CD4-positive, CD25-positive, alpha-beta regulatory T cell (primary cell): ENCODE measurements at places on chromosomes 11 and 22.
A peak's percentile ranks its signal among the peaks of the same experiment; 100 is the strongest.

DNA sequence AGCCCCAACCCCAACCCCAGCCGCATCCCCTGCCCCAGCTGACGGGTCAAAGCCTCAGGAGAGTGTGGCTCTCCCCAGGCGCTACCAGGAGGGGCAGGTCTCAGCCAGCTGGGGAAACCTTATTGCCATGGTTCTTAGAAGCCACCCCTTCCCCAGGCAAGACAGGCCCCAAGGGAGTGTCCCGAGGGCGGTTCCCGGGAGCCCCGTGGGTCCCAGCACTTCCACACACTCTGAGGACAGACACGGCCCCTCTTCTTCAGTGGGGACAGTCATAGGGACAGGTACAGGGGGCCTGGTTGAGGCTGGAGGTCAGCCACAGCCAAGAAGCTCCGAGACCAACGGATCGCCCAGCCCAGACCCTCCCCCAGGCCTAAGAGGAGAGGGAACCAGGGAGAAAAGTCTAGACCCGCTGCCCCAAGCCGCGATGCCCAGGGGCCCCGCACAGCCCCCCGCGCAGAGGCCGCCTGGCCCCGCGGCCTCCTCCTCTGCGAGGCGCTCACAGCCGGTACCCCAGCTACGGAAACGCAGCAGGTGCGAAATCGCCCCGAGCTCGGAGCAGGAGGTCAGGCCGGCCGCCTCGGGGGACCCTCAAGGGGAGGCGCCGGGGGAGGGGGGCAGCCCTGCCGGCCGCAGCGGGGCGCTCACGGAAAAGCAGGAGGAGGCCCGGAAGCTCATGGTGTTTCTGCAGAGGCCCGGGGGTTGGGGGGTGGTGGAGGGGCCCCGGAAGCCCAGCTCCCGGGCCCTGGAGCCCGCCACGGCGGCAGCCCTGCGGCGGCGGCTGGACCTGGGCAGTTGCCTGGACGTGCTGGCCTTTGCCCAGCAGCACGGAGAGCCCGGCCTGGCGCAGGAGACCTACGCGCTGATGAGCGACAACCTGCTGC, 2.6 kb downstream of the KLHDC7B start:
- DNase-seq = peak; percentile 77

- DNase-seq = peak; percentile 67
Measured at GRCh38 chr22:30178181-30179126, 68.1 kb downstream of the LIF start.

DNA sequence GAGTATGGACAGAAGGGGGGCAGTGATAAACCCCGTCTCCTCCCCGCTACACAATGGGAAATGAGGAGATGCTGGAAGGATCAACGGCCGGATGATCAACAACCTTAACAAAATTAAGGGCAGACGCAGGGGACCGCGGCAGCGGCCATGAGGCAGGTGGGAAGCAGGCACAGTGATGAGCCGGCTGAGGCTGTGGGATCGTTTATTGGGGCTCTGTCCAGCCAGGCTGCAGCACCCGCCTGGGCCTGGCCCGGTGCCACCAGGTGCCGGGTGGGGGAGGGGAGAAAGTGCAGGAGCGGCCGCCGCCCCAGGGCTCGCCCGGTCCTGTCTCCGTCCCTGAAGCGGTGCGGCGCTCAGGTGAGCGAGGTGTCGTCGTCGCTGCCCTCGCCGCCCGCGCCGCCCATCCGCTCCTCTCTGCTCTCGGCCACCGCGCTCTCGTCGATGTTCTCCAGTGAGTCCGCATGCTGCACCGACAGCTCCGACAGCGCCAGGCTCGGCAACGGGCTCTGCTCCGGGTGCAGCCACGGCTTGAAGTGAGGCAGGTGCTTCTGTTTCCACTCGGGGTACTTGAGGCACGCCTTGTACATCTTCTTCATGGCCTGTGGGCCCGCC, 2.4 kb upstream of the ARAP1 start:
- no peak for DNase-seq

DNA sequence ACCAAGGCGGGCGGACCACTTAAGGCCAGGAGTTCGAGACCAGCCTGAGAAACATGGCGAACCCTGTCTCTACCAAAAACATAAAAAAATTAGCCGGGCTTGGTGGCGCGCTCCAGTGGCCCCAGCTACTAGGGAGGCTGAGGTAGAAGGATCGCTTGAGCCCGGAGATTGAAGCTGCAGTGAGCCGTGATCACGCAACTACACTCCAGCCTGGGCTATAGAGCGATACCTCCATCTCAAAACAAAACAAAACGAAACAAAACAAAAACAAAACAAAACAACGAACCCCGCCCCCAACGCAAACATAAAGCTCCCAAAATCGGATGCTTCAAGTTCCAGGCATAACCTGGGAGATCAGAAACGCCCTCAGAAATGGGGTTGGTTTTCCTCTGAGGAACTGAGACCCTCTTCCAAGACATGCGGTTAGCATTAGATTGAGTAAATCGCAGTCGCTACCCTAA, 564 bp downstream of the LRRC51 start:
- no peak for DNase-seq

DNA sequence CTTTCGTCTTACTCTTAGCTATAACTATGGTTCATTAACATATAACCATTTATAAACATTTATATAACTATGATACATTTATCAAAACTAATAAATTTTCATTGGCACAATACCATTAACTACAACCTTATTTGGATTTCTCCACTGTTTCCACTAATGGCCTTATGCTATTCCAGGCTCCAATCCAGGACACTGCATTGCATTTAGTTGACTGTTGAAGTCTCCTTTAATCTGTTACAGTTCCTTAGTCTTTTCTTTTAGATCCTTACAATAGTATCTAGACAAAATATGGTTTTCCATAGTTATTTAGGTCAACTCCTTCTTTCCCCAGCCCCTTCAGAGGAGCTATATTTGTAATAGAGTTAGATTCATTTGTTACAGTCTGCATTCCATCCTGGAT, 47.2 kb downstream of the CCDC34 start:
- no peak for DNase-seq
